ENCODE measurements at places on chromosomes 13 and 19.

- DNase-seq, result peak; percentile 65
Measured at GRCh38 chr13:20160306-20161274, at the start of gene GJA3. TSS of gene GJA3 (minus strand) at chr13:20161052. CDS start at chr13:20143288, 17,764 bp downstream.

- DNase-seq, result no peak
Measured at GRCh38 chr19:39599116-39599515, 3.2 kb upstream of the LGALS13 start.

DNA sequence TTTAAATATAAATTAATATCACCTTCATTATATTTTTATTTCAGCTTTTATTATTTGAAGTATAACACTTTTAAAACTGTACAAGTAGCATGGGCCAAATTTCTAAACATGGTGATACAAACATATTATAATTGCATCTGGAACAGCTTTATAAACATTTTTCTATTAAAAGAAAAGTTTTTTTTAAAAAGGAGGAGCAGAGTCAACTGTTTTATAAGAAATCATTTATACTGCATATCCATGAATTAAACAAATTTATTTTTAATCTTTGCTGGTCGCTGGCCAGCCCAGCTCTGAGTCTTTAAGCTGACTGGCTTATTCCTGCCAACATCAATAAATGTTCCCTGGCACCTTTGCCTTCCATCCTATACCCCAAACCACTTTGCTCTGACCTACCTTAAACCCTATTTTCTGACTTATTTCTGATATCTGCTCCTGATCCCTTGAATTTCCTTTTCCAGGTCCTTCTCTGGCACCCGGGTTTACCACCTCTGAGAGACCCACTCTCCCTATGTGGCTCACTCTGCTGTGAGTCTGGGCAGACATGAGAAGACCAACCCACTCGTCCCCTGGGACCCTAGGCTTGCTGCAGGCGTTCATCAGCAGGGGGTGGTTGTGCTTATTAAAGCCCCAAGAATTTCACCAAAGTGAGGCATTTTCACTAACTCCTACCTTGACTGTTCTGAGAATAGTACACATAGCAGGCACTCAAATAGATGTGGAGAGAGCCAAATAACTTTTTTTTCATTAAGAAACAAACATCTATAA, 220.3 kb downstream of the KLF12 start:
- no peak for DNase-seq

DNA sequence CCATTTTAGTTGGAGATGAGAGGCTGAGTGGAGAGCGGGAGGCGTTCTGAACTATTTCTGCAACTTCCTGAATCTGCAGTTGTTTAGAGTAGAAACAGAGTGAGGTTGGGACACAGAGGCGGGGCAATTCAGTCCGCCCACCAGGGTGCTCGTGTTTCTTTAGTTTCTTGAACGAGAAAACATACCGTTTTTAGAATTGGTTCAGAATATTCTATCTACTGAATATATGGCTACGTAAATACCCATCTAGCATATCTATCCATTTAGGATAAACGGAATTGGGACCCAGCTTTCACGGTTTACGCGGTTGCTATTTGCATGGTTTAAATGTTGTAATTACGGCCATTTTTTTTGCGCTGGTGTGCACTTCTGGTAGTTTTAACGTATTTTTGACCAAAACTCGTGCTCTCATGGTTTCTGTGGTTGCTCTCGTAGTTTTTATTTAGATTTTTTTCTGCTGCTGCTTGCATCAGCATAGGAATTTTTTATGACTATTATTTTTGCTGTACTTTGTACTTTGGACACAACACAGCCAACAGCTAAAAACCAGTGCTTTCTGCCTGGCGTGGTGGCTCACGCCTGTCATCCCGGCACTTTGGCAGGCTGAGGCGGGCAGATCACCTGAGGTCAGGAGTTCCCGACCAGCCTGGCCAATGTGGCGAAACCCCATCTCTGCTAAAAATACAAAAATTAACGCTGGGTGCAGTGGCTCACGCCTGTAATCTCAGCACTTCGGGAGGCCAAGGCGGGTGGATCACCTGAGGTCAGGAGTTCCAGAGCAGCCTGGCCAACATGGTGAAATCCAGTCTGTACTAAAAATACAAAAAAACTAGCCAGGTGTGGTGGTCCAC, 32.7 kb downstream of the TIMM13 start:
- DNase-seq, result no peak

GRCh38 chr13:89628567-89628966, 1718.9 kb upstream of the MIR17HG start:
- DNase-seq, result no peak

GRCh38 chr13:109154546-109154945, 525.1 kb downstream of the MYO16 start:
- no peak for DNase-seq

- no peak for DNase-seq
Measured at GRCh38 chr19:15641901-15642491, 1.3 kb downstream of the CYP4F3 start.

GRCh38 chr19:51251468-51251820, 564 bp downstream of the SIGLECL1 start:
- no peak for DNase-seq

DNA sequence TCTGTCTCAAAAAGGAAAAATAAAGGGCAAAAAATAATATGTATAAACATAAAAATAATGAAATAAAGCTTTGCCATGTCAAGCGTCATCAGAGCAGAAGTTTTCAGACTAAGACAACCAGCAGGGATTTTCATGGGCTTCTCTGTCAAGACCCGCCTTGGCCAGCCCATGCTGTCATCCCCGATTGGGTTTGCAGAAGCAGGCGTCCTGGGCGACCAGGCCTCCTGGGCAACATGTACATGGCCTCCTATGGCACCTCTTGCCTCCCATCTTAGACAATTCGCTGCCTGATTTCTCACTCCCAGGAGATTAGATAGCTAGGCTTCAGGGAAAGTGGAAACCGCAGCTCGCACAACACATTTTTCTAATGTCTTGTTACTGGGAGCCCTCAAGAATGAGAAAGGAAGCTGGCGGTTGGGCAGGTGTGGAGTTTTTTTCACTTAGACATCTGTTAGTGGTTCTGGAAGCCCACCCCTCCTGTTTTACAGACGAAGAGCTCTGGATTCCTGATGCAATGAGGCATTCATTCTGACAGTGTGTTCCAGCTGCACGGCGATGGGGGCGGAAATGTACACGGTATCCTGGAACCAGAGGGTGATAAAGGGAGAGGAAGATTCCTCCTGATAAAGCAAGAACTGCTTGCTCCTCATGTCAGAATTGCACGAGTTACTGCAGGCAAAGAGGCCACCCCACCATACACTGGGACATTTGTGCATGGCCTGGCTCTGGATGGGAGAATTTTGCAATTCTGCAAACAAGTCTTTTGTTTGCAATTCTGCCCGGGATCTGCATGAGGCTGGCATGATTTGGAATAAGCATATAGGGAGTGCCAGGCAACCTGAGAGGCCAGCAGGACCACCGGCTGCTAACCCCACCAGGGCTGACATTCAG, 47.4 kb upstream of the KATNAL1 start:
- DNase-seq, result peak; percentile 54

DNA sequence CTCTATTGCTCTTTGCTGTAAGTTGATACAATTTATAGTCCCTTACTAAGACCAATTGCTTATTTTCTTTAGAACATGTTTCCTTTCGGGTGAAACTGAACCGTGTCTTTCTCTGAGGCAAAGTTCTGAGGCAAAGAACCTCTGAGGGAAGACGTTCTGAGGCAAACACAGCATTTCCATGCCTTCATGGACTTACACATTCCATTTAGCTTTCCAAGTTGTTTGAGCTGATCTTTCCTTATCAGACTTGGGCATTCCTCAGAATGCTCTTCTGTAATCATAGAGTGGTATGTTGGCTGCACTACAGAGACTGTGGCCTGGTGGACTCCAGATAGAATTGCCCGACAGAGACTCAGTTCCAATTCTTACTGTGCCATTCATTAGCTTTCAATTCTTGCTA, 579.1 kb downstream of the KCTD12 start:
- no peak for DNase-seq

GRCh38 chr19:18879579-18880373, 16.2 kb downstream of the CERS1 start:
- no peak for DNase-seq

DNA sequence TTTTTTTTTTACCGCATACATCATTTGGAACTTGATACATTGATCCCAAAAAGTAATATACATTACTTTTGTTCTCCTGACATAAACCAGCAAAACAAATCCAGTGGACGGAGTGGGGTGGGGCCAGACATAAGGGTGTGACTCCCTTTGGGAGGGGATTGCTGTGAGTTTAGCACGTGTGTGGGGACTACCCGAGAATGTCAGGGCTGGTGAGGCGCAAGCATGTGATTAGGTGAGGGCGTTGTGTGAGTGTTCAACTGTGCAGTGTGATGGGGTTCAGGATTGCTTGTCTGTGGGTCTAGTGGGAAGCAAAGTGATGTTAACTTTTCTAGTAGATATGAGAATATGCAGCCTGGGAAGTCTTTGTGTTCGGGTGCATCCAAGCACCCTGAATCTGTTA, 468.0 kb downstream of the TSHZ3 start:
- DNase-seq, result peak; percentile 15

DNA sequence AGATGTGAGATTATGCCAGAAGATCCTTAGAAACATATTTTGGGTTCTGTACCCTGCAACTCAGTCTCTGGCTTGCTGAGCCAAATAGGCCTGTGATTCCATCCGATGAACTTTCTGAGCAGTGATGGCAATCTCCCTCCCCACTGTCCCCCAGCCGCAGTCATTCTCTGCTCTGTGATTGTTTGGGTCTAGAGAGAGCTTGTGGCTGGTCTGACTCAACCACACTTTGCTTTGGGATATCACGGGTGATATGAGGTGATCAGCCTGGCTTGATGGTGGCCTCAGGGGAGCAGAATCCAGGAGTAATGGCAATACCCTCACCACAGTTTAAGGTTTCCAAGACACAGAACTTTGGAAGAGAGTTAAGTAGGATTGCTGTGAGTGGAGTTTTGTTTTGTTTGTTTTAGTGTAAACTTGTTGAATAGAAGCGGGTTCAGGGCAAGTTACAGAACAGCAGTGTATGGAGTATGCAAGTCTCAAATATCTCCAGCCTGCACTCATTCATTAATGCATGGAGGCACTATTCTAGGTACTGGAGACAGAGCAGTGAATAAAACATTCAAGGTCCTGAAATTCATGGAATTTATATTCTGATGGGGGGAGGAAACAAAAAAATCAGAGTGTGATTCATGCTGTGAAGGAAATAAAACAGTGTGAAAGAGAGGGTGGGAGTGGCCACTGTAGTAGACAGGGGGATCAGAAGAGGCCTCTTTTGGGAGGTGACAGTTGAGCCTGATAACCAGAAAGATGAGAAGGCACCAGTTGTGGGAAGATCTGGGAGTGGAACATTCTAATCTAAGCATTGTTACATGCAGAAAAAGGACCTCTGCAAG, 5.3 kb downstream of the SAMD4B start:
- no peak for DNase-seq

DNA sequence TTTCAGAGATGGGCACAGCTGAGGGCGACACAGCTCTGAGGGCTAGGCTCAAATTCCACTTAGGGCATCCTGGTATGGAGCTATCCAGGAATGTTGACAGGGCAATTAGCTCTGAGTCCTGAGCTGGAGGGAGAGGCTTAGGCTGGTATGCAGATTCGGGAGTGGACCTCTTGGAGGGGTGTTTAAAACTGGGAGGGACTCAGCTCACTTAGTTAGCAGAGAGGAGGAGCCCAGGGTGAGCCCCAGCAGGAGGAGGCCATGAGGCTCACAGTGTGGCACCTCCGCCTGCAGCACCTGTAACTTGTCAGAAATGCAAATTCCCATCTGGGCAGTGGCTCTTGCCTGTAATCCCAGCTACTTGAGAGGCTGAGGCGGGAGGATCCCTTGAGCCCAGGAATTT, 10.2 kb upstream of the NOP53 start:
- DNase-seq, result no peak

DNA sequence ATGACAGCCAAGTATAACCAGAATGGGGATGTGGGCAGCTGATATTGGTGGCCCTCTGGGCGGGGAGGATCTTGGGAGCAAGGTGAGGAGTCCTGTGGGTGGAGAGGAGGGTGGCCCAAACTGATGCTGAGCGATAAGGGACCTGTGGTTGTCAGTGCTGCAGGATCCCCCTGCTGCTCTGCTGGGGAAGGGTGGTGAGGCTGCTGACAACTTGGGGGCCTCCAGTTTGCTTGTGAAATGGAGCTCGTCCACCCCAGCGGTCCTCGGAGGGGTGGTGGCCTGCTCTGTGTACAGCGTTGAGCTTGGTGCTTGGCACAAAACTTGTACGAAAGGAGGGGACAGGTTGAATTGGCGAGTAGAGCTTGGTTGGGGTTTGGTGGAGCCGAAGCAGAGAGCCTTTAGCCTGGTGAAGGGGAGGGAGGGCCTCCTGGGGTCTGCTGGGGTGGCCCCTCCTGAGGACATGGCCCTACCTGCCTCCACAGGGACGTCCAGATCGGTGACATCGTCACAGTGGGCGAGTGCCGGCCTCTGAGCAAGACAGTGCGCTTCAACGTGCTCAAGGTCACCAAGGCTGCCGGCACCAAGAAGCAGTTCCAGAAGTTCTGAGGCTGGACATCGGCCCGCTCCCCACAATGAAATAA, 2.9 kb downstream of the RPS11 start:
- DNase-seq, result peak; percentile 74

GRCh38 chr13:102039264-102039663, 362.6 kb downstream of the FGF14 start:
- no peak for DNase-seq

DNA sequence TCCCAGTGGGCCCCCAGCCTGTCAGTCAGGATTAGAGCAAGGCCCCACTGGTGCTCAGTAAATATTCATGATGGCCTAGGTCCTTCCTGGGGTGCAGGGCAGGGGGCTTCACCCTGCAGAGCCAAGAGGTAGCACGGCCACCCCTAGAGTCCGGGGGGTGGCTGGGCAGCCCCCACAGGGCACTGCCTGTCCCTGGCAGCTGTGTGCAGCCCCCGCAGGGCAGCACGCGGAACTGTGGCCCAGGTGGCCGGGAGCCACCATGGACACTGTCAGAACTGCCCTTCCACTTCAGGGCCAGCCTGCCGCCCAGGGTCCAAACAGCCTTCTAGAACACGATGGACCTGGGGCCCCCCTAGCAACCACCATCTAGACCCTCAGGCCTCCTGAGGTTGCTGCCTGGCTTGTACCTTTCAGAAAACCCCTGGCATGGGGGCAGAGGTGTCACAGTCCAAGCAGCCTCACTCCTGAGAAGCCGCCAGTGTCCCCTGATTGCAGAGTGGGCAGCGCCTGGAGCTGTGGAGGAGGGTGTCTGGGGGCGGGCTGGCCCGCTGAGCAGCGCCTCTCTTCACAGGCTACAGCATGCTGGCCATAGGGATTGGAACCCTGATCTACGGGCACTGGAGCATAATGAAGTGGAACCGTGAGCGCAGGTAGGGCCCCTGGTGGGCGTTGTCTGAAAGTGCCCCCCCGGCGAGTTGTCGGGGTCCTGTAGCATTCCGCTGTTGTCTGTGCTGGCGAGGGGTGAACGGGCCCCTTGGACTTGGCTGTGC, 2.9 kb upstream of the YJEFN3 start:
- no peak for DNase-seq

DNA sequence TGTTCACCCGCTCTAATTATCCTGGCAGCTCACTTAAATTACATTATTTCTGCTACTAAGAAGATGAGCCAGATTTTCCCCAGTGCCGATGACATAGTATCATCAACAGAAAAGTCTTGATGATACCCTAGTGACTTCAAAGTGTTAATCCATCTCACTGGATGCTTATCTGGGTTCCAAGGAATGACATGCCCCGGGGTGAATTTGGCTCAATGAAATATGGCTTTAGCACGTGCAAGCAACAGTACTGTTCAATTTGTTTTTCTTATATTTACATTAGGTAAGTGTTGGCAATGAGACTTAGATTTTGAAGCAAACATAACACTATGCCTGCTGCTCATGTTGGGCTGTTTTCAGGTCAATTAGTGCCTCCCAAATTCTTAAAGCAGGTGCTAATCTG, 548.2 kb upstream of the SLITRK1 start:
- DNase-seq, result no peak
